Right renal pelvis (tissue), 4 donors: ENCODE measurements at places on chromosomes 1 and 21.

DNA sequence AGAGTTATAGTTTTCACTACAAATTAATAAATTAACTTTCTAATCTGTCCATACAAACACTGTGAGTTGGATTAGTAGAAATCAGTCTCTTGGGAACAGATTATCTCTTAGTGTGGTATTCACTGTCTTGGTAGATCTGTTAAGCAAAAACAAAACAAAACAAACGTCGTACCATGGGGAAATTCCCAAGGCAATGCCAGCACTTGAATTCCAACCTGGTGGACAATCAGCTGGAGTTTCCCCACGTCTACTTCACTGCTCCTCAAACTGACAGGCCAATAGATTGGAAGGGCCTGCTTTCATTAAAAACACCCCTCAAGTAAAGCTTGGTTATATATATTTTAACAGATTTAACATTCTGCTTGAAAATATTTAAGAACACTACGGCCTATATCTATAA, 31.9 kb downstream of the GDAP2 start:
- no peak for DNase-seq

GRCh38 chr1:34108711-34109110, 56.3 kb downstream of the CSMD2 start:
- no peak for DNase-seq

- no peak for DNase-seq
Observed at GRCh38 chr1:26158271-26158907, 490 bp upstream of the FAM110D start.

GRCh38 chr1:43954036-43954435, 7.3 kb downstream of the IPO13 start:
- no peak for DNase-seq

DNA sequence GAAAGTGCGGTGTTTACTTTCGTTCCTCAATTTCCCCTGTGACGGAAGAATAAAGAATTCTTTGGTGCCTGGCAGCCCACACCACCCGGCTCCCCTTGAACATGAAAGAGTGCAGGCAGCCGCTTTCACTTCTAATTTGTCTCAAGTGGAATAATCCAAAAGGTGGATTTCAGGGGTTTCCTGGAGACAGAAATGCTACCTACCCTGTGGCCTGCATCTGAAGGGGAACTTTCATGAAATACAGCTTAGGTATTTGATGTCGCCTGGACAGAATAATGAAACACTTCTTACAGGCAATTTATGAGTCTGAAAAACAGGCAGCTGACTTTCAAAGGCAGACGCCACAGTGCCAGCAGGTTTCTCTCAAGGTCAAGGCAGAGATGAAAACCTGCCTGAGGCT, 169.5 kb upstream of the USP24 start:
- DNase-seq, result no peak

DNA sequence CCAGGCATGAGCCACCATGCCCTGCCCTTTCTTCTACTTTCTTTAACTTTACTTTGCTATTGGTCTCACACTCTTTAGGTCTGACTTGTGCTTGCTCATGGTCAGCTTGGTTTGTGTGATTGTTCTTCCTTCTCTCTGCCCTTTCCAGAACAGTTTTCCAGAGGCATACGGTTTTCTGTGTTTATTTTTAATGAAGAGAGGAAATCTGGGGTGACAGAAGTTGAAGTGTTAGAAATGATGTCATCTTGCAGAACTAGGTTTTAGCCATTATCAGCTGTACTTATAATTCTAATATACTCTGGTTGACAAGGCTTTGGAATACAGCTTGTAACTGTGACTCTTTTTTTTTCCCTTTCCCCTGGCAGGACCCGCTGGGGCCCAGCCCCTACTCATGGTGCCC, 14.4 kb downstream of the AGO3 start:
- no peak for DNase-seq

DNA sequence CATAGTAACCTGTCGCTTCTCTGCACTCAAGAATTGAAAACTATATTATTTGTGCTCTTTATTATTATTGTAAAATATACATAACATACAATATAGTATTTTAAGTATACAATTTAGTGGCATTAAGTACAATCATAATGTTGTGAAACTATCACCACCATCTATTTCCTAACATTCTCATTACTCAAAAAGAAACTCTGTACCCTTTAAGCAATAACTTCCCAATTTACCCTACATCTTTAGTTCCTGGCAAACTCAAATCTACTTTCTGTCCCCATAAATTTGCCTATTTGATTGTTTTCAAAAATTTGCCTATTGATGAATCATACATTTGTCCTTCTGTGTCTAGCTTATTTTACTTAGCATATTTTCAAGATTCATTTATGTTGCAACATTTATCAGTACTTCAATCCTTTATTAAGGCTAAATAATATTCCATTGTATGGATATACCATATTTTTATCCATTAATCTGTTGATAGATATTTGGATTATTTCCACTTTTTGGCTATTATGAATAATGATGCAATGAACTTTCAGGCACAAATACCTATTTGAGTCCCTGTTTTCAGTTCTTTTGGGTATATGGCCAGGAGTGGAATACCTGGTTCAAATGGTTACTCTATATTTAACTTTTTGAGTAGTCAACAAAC, 99.6 kb upstream of the DMRTA2 start:
- no peak for DNase-seq

- no peak for DNase-seq
Observed at GRCh38 chr1:1889847-1890505, 911 bp downstream of the GNB1 start.

DNA sequence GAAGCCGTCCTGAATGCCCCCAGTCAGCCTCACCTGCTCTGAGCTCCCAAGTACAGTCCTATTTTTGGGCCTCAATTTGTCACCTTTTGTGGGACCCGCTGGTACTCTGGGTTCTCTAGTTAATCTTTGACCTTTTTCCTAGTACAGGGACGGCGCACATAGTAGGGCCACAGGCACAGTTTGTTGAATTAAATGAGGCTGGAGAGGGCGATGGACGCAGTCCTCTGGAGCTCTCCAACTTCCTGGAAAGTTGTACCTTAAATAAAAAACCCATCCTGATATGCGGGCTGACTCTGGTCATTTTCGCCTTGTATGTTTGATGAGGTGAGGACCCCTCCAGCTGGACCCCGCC, 4.8 kb downstream of the FAM110D start:
- DNase-seq, result no peak

GRCh38 chr1:43729816-43730463, 22.6 kb downstream of the ST3GAL3 start:
- DNase-seq, result no peak

- DNase-seq, result no peak
Observed at GRCh38 chr1:75131565-75132241, 2.5 kb upstream of the LHX8 start.

DNA sequence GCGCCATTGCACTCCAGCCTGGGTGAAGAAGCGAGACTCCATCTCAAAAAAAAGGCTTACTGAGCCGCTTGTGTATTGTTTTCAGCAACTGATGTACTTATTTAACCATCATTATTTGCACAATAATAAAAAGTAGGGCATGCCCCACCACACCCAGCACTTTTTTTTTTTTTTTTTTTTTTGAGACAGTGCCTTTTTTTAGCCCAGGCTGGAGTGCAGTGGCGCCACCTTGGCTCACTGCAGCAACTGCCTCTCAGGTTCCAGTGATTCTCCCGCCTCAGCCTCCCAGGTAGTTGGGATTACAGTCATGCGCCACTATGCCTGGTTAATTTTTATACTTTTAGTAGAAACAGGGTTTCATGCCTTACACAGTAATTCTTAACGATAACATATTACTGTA, 12.2 kb upstream of the TRNAU1AP start:
- DNase-seq, result no peak

DNA sequence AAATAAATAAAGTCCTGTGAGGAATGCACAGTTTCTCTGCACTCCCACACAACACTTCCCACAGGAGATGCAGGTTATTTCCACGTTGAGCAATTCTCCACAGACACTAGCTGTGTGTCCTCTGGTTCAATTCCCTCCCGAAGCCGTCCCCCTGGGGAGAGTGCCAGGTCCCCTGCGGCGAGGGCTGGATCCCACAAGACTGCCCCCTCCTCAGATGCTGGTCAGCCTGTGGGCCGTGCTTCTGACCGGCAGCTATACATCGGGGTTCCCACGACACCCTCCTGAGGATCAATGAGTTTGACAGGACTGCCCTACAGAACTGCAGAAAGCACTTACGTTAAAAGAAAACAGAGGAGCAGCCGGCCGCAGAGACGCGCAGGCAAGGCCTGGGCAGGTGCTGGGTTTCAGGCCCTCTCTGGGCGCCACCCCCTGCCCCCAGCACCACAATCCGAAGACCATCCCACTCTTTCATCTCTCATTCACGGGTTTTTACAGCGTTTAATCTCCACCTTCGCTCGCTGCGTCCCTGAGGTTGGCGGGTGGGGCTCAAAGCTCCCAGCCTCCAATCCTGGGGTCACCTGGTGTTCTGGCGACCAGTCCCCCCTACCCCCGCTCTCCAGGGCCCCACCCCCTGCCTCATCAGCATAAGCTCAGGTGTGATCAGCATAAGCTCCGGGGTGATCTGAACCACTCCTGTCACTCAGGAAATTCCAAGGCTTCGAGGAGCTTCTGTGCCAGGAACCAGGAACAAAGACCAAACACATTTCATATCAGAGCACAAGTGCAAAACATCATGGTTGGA, 9.3 kb downstream of the SLC35E2B start:
- no peak for DNase-seq

- DNase-seq, result no peak
Observed at GRCh38 chr1:197632651-197633050, 142.6 kb downstream of the DENND1B start.

DNA sequence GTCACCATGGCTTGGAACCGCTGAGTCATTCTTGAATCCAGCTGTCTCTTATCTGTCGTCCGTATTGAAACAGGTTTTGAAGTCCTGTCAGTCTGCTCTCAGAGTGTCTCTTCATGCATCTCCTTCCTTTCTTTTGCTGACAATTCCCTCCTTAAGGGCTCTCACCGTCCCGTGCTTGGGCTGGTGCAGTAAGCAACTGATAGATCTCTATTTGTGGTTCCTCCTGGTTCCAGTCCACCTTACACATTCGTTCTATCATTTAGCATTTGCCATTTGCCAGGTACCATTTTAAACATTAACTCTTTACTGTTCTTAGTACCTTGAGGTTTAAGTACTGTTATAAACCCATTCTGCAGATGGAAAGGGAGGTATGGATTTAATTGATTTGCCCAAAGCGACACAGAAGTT, 88.9 kb downstream of the DYRK1A start:
- no peak for DNase-seq

- no peak for DNase-seq
Observed at GRCh38 chr1:110083866-110084226, 13.4 kb upstream of the ALX3 start.

DNA sequence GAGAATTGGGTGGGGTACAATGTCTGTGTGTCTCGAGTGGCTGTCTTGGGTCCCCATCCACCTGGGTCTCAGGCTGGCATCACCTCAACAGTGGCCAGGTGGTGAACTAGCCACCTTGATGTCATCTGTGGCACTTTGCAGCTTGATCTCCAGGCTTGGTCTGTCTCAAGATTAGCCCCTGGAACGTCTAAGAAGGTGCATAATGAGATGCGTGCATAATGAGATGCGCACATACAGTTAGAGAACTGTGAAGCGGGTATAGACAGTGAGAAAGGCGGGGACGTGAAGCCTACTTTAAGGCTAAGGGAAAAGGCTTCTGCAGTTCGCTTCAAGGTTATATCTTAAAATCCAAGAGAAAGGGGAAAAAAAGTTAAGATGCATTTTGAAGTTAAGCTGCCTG, 98.7 kb downstream of the WDR4 start:
- no peak for DNase-seq

DNA sequence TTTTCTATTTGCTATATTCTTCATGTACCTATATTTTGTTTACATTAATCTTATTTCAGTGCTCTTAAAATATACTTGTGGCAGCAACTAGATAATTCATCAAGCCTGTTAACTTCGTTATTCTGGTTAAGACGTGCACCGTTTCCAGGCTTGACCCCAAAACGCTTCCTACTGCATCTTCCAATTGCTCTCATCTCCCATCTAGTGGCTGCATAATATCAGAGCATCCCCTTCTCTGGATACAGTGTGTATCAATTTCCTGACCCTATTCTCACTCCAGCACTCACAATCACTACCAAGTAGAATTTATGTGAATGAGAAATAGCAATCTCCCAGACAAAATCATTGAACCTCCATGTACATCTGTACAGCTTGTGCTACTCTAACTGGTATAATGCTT, 1280.3 kb upstream of the B3GALT2 start:
- DNase-seq, result no peak

DNA sequence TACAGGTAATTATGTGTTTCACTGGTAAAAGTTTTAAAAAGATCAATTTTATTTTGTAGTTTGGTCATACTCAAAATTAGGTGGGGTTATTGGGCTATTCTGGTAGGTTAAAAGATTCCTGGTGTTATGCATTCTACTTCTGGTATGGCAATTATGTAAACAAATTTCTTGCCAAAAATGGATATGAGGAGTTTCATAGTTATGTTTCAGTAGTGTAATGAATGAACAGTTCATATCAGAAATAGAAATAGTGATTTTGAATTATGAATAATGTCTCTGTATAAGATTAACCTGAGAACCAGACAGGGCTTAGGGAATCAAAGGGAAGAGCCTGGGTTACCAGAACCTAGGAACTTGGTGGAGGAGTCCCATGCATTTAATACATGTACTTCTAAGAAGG, 15.9 kb downstream of the ATF6 start:
- DNase-seq, result no peak

DNA sequence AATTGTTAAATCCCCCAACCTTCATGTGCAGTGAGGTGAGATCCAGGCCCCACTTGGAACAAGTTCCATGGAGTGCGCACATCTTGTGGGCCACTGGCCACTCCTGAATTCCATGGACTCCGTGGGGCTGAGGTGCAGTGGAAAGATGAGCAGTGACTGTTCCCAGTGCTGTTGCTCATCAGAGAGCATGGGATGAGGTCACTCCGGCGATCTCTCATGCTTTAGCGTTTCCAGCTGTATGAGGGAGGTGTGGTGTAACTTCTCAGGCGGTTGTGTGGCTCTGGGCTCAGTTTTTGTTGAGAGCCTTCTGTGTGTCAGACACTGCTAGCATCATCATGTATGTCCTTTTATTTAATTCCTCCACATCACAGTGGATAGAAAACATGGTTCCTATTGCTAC, 96.2 kb downstream of the GALNT2 start:
- DNase-seq, result no peak

DNA sequence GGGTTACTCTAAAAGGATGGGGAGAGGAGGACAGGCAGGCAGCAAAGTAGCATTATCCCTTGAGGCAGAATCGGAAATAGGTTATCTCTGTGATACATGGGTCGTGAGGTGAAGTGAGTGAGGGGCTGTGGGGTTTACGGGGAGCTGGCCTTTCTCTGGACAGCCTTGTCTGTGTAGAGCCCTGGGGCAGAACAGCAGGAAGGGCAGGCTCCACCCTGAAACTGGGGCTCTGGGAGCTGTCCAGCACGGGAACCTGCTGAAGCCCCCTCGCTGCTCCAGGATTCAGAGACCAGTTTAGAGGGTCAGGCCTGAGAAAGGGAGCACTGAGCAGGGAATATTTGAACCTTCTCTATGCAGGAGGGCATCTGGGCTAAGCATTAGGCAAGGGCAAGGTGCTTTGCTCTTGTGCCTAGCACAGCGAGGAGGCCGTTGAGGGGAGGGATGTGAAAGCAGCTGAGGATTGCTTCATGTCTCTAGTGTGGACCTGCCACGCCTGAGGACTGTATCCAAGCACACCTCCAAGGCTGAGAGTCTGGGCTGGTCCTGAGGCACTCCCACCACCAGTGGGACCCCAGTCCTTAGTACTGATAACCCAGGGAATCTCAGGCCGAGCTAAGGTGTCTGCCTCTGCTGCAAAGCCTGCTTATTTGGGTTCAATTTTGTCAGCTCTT, 55.8 kb downstream of the NAV1 start:
- DNase-seq, result peak; percentile 42

GRCh38 chr1:75908717-75909152, 23.5 kb downstream of the ASB17 start:
- peak; percentile 4 for DNase-seq

- no peak for DNase-seq
Observed at GRCh38 chr21:29753216-29753615, 186.6 kb downstream of the GRIK1 start.
